CD8-positive, alpha-beta memory T cell (primary cell): ENCODE measurements at places on chromosomes 7 and 10. TPM values are rescaled to one million over a fixed set of nuclear protein-coding genes. Genes with fewer than 3 reads are reported as not detected.

DNA sequence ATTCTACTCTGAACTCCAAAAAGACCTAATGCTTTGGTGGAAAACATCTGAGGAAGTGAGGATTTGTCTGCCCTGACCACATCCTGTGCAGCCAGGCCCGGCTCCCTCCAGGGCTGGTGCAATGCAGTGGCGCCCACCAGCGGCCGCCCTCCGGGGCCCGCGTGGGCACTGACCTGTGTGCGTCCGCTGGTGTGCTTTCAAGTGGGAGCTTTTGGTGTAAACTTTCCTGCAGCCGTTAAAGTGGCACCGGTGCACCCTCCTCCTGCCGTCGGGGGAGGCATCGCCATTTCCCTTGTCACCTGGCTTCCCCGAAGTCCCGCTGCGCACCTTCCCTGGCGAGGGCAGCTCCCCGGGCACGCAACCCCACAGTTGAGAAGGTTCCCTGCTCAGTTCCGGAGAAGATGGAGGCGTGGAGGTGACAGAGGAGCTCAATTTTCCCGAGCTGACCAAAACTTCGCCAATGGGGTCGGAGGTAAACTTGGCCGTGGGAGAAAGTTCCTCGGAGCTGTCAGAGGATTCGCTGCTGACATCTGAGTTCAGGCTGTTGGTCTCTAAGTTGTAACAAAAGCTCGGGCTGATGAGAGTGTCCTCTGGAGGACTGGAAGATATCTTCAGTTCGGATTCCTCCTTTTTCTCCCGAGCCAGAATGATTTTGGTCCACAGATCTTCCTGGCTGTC lies 3.4 kb downstream of the KLF6 start:
- peak overlapping the region; percentile 100 for H3K27ac ChIP-seq
- DNase-seq, result peak; percentile 75
- no peaks in the 10 kb centered on the region for H3K27me3 ChIP-seq
- peak overlapping the region; percentile 93 for H3K4me3 ChIP-seq

DNA sequence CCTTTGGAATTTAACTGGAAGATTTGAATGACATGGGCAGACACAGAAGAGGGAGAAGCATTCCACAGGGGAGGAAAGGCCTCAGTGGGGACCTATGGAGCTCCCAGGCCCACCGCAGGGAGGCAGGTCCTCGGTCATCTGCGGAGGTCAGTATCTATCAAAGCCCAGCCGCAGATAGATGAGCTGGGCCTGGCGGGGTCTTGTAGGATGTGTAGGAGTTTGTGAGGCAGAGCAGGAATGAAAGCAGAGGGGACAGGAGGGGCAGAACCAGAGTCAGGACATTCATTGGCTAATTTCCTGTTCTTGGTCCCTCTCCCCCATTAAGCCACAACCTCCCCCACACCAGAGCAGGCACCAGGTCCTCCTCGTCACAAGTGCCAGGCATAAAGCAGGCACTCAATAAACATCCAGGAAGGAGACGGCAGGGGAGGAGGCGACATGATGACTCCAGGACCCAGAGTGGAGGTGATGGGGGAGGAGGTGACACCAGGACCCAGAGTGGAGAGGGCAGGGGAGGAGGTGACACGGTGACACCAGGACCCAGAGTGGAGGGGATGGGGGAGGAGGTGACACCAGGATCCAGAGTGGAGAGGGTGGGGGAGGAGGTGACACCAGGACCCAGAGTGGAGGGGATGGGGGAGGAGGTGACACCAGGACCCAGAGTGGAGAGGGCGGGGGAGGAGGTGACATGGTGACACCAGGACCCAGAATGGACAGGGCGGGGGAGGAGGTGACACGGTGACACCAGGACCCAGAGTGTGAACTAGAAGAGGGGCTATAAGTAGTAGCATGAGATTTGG lies 83.7 kb upstream of the PDGFA start:
- peaks cover 56% of the 10 kb centered on the region for H3K4me1 ChIP-seq
- H3K36me3 ChIP-seq, result no peaks in the 10 kb centered on the region
- peak overlapping the region; percentile 96 for H3K27ac ChIP-seq
- no peaks in the 10 kb centered on the region for H3K27me3 ChIP-seq
- DNase-seq, result peak; percentile 73

- peaks cover 10% of the 10 kb centered on the region for H3K4me1 ChIP-seq
- H3K27me3 ChIP-seq, result peaks cover 5% of the 10 kb centered on the region
- DNase-seq, result no peak
- H3K36me3 ChIP-seq, result no peaks in the 10 kb centered on the region
- no peak overlapping the region for H3K4me3 ChIP-seq
These were observed 1.7 kb downstream of the SDK1 start for GRCh38 chr7:3302681-3303320.

DNA sequence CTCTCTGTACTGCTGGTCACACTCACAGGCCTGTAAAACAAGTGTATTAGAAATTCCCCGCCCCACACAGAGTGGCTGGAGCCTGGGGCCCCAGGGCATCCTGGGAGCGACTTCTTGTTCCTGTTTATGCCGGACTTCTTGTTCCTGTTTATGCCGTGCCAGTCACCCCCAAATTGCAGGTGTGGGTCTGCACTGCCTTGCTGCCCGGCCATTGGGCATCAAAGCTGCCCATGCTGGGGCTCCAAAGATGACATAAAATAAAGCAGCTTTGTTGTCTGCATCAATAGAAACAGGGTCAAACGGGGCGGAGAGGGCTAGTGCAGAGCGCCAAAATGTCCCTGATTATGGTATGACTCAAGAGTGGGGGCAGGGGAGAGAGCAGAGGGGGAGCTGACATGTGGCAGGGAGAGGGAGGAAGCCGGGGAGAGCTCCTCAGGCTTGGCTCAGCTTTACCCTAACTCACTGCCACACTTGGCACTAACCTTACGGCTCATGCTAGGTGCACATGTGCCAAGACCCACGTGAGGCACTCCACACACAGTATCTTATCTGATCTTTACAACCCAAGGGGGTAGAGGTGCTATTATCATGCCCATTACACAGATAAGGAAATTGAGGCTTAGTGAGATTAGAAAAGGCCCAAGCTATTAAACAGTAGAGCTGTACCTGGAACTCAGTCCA lies 98.4 kb downstream of the PIP4K2A start:
- H3K27ac ChIP-seq, result peak overlapping the region; percentile 66
- H3K36me3 ChIP-seq, result no peaks in the 10 kb centered on the region
- peak; percentile 80 for DNase-seq
- H3K4me1 ChIP-seq, result peaks cover 92% of the 10 kb centered on the region

The HTRA1 gene
- 0.13 TPM for total RNA-seq

The CHRM2 gene
- total RNA-seq, result not detected

DNA sequence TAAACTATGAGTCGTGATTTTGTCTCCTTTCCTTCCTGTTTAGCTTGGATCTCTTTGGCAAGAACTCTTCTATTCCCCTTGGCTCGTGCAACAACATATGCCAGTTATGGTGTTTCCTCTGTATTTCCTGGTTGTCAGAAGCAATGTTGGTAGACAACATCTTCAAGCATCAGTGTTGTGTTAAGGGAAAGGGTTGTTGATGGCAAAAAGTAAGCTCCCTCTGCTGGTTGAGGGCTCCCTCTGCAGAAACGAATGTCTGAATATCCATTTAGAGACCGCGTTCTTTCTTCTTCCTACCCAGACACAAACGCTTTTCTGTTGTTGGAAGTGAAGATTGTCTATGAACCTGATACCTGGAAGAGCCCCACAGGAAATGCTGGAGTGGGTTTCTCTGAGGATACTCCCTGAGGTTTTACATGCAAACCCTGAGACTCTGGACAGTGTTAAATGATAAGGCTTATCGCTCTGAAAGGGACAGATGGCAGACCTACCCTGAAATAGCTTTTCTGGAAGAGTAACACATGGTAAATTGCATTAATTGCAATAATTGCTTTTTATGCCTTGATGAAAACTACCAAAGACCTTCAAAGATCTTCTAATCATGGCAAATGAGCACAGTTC lies 23.5 kb upstream of the C1QL3 start:
- H3K27me3 ChIP-seq, result no peaks in the 10 kb centered on the region
- no peaks in the 10 kb centered on the region for H3K36me3 ChIP-seq
- no peak overlapping the region for H3K27ac ChIP-seq
- no peak for DNase-seq
- no peak overlapping the region for H3K4me3 ChIP-seq

The AGMO gene
- total RNA-seq, result not detected

DNA sequence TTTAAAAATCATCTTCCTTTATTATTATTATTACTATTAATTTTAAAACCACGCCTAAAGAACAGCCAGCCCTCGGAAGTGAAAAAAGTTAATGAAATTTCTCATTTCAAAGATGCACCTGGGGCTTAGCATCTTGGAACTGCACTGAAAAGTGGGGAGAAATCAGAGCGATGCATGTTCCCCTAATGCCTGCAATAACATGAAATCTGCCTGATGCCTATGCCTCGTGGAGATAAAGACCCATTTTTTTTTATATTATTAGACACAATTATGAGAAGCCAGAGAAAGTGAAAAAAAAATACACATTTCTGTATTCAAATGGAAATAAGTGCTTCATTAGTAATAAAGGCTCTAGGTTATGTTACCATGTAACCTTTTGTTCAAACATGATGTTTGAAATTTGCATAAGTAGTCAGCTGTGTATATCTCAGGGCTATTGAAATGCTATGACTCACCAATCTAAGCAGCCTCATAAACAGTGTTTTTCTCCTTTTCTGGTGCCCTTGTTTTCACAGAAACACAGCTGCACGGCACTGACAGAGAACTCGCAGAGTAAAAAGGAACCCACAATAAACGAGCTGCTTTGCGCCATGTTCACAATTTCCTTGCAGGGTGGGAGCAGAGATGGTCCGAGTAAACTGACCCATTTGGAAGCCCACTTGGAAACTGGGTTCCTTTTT lies 175.8 kb upstream of the PRKCQ start:
- no peaks in the 10 kb centered on the region for H3K36me3 ChIP-seq
- no peak for DNase-seq
- no peak overlapping the region for H3K4me3 ChIP-seq
- H3K27ac ChIP-seq, result no peak overlapping the region
- H3K4me1 ChIP-seq, result no peaks in the 10 kb centered on the region
- H3K27me3 ChIP-seq, result no peaks in the 10 kb centered on the region

GRCh38 chr10:60314069-60314940 lies 75.4 kb downstream of the ANK3 start:
- no peaks in the 10 kb centered on the region for H3K36me3 ChIP-seq
- H3K4me3 ChIP-seq, result no peak overlapping the region
- peak overlapping the region; percentile 10 for H3K27ac ChIP-seq
- H3K4me1 ChIP-seq, result no peaks in the 10 kb centered on the region

The HOXA9 gene
- not detected for total RNA-seq

GRCh38 chr7:47577321-47577919 lies 4.5 kb downstream of the TNS3 start:
- no peaks in the 10 kb centered on the region for H3K4me1 ChIP-seq
- no peak overlapping the region for H3K27ac ChIP-seq
- H3K27me3 ChIP-seq, result no peaks in the 10 kb centered on the region
- no peaks in the 10 kb centered on the region for H3K36me3 ChIP-seq
- DNase-seq, result no peak

GRCh38 chr10:77256346-77256745 lies 381.3 kb downstream of the KCNMA1 start:
- H3K27me3 ChIP-seq, result no peaks in the 10 kb centered on the region
- no peak for DNase-seq
- no peak overlapping the region for H3K27ac ChIP-seq

GRCh38 chr7:151306860-151307259 lies 34.8 kb upstream of the NUB1 start:
- H3K27me3 ChIP-seq, result peaks cover 4% of the 10 kb centered on the region
- H3K4me3 ChIP-seq, result no peak overlapping the region
- H3K36me3 ChIP-seq, result no peaks in the 10 kb centered on the region

- H3K27ac ChIP-seq, result no peak overlapping the region
- peak; percentile 51 for DNase-seq
- no peaks in the 10 kb centered on the region for H3K27me3 ChIP-seq
- peaks cover 18% of the 10 kb centered on the region for H3K4me1 ChIP-seq
- no peaks in the 10 kb centered on the region for H3K36me3 ChIP-seq
These were observed 126.7 kb upstream of the PRSS58 start for GRCh38 chr7:142384493-142384922.

GRCh38 chr10:18306031-18306430 lies 165.8 kb downstream of the CACNB2 start:
- no peaks in the 10 kb centered on the region for H3K36me3 ChIP-seq
- no peak overlapping the region for H3K27ac ChIP-seq
- H3K4me1 ChIP-seq, result no peaks in the 10 kb centered on the region
- no peak overlapping the region for H3K4me3 ChIP-seq
- no peak for DNase-seq
